Mammary microvascular endothelial cell (primary cell): ENCODE measurements at places on chromosomes 2 and 18. TPM values are rescaled to one million over a fixed set of nuclear protein-coding genes. Genes with fewer than 3 reads are reported as not detected.

FBXO41 gene
- 0.05 and 0.07 TPM in 2 replicates for total RNA-seq

REG3G gene
- total RNA-seq: not detected in 2 replicates

SH3RF3 gene
- total RNA-seq: 18.1 and 19.1 TPM in 2 replicates

ATP8B1 gene
- total RNA-seq: 51.4 and 54.6 TPM in 2 replicates

ANKRD30BL gene
- total RNA-seq: not detected in 2 replicates

SP140 gene
- under 0.01 and 0.20 TPM in 2 replicates for total RNA-seq

NEUROD1 gene
- not detected in 2 replicates for total RNA-seq

EML6 gene
- 0.13 and 0.89 TPM in 2 replicates for total RNA-seq

IGFBP2 gene
- total RNA-seq: 248 and 250 TPM in 2 replicates

GLI2 gene
- 0.07 and 0.39 TPM in 2 replicates for total RNA-seq

APCDD1 gene
- not detected in 2 replicates for total RNA-seq

SOCS6 gene
- total RNA-seq: 9.4 and 12.4 TPM in 2 replicates

HNMT gene
- total RNA-seq: 1.4 and 5.5 TPM in 2 replicates

TNFAIP6 gene
- total RNA-seq: 0.64 TPM in 1 of 2 replicates, not detected in the other

TSPYL6 gene
- not detected in 2 replicates for total RNA-seq

GAREM2 gene
- total RNA-seq: 0.20 and 0.25 TPM in 2 replicates

EIF2AK3 gene
- 12.5 and 13.1 TPM in 2 replicates for total RNA-seq

EGR4 gene
- not detected in 2 replicates for total RNA-seq

VWC2L gene
- not detected in 2 replicates for total RNA-seq

DUSP2 gene
- total RNA-seq: 0.07 and 0.74 TPM in 2 replicates

FAHD2B gene
- 3.2 and 4.6 TPM in 2 replicates for total RNA-seq

FSHR gene
- not detected in 2 replicates for total RNA-seq
